ENCODE measurements at places on chromosomes 11 and 22.

GRCh38 chr11:35550374-35551036 lies 25.1 kb upstream of the PAMR1 start:
- DNase-seq, result no peak

- DNase-seq, result no peak
Observed at GRCh38 chr11:78800096-78800690, 225.5 kb upstream of the NARS2 start.

DNA sequence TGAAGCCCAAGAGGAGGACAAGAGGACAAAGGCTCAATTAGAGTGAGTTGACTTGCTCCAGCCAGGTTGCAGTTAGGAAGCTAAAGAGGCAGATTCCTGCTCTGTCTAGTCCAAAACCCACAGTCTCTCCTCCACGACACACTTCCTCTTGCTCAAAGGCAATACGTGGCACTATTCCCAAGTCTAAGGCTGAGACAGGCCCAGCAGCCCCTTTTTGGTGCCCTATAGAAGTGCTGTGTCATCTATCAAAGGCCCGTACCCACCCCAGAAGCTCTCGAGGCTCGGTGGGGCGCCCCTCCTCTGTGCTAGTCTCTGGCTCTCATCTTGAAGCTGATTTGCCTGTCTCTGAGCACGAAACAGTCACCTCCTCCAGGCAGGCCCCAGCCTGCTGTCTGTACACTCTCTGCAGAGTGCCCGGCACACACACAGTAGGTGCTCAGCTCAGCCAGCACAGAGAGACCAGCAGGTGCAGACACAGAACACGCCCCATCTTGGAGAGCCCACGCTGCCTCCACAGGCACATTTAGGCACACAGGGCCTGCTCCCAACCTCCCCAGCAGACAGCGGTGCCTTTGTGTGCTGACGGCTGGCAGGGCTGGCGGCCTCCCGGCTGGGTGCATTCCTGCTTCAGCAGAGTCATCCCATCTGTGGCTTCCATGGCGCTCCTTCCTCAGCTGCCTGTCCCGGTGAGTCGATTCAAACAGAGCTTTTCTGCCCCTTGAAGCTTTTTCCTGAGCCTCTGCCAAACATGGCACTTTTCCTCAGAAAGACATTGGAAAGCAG lies 52.8 kb downstream of the MYH9 start:
- DNase-seq, result no peak

GRCh38 chr11:30172883-30173311 lies 57.9 kb upstream of the FSHB start:
- no peak for DNase-seq

DNA sequence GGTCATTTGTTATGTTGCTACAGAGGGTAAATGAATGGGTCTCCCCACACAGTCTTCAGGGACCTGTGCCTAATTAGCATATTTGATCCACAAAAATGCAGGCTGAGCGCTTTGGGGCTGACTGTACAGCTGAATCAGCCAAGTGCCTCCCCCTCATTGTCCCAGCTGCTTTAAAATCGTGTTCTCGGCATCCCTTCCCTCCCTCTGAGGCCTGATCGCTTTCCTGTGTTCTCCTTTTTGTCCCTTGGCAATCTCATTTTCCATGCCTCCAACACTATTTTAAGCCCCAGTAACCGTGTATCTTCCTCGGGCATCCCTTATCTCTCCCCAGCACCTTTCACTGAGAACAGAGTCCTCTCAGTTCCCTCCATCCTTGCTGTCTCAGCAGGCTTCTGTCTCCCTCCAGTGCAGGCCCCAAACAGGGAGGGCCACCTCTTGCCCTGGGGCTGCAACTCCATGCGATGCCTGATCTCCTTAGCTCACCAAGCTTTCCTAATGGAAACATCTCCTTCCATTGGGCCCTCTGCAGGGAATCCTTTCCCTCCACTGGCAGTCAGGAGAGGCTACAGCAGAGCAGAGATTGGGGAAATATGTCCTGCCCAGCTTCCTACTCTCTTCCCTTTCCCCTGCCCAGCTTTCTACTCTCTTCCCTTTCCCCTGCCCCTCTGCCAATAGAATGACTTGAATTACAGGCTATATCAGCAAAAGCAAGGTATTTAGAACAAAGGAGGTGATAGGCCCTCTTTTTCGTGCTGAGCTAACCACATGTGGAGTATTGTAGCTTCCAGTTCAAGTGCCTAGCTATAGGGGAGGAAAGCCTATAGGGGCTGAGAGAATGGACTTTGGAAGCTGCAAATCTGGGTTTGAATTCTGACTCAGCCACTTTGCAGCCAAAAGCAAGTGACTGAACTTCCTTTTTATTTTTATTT lies 13.8 kb downstream of the UQCR10 start:
- no peak for DNase-seq

DNA sequence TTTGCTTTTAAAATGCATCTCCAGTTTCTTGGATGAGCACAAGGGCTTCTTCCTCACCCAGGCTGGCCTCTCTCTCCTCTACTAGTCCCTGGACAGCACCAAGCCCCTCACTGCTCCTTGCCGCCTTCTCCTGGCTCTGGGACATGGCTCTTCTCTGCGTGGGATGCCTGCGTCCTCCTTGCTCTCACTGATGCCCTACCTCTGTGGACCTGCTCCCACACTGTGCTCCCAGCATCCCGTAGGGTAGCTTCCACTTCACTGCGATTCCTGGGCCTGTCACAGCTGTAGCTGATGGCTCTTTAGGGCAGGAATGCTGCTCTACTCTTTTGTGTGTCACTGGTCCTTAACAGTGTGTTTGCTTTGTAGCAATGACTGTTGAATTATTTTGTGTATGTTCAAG lies 136.3 kb downstream of the SNX19 start:
- no peak for DNase-seq

GRCh38 chr11:67195971-67196456 lies 70.3 kb upstream of the GRK2 start:
- no peak for DNase-seq

DNA sequence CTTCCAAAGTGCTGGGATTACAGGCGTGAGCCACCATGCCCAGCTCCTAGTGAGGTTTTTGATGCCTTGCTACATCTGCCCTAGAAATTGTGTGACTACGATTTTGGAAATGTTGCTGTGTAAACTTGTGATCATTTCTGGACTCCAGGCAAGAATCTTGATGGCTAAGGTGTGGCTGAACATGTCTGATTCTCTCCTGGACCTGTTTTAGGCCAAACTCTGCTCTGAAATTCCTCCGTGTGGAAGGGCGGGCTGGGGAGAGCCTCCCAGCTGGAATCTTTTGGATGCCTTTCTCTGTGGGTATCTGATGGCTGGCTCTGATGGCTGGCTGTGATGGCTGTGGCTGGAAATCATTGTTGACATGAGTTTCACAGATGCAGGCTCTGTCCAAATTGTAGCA lies 8.2 kb downstream of the PNPLA3 start:
- no peak for DNase-seq

GRCh38 chr11:23988381-23989006 lies 508.4 kb upstream of the LUZP2 start:
- no peak for DNase-seq

- DNase-seq, result no peak
Observed at GRCh38 chr22:27571463-27572277, 229.9 kb downstream of the MN1 start.

DNA sequence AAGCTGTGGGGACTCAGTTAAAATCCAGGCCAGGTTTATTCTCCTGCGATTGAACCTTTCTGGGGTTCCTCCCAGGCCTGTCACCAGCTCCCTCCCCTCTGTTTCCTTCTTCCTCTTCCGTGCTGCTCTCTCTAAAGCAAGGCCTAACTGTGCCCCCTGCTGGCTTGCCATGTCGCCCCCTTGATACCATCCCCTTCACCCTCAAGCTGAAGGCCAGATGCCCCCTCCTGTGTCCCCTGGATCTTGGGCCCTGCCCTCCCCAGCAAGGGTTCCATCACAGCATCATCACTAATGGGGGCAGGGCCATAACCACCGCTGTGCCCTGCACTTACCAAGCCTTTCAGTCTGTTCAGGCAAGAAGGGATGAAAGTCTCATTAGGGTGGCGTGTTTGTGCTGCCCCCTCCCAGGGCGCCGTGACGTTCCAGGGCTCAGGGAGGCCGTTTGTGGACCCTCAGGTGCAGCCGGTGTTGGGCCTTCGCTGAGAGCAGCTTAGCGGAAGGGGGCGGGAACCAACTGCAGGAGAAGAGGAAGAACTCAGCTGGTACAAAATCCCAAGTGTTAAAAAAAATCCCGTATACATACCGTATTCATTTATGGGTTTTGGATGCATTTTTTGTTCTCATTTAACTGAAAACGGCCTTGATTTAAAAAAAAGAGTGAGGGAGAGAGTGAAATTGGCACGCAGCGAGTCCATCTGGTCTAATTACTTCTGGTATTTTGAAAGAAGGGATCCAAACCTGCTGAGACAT lies 69.9 kb downstream of the MPPED1 start:
- no peak for DNase-seq

DNA sequence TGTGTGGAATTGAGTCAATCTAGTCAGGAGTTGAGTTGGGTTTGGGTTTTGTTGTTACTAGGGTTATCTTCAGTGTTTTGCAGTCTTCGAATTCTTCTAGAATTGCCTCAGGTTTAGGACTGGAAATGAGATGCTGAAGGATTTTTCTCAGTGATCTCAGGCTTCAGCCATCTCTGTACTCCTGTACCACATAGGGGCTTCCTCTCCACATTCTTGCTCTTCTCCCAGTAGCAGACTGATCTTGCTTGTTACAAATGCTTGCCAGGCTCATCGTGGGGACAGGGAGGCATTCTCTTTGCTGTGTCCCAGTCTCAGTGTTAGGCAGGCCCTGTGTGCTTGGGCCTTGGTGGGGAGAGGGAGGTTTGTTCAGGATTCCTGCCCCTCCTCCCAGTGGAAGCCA lies 96.1 kb downstream of the LRRC32 start:
- DNase-seq, result no peak

DNA sequence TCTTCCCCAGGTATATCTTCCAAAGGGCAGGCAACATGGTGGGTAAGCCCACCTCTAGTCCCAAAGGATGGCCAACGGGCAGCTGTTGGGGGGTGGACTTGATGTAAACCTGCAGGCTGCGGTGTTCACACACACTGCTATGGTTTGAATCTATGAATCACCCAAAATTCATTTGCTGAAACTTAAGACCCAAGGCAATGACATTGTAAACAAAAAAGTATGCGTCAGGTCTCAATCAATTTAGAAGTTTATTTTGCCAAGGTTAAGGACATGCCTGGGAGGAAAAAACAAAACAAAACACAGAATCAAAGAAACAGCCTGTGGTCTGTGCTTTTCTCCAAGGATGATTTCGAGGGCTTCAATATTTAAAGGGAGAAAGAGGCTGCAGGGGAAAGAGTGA lies 18.3 kb downstream of the RCN1 start:
- no peak for DNase-seq

- no peak for DNase-seq
Observed at GRCh38 chr11:116893906-116894305, 56.5 kb upstream of the APOA1 start.

GRCh38 chr11:8834379-8834778 lies 76.6 kb upstream of the AKIP1 start:
- DNase-seq, result no peak

DNA sequence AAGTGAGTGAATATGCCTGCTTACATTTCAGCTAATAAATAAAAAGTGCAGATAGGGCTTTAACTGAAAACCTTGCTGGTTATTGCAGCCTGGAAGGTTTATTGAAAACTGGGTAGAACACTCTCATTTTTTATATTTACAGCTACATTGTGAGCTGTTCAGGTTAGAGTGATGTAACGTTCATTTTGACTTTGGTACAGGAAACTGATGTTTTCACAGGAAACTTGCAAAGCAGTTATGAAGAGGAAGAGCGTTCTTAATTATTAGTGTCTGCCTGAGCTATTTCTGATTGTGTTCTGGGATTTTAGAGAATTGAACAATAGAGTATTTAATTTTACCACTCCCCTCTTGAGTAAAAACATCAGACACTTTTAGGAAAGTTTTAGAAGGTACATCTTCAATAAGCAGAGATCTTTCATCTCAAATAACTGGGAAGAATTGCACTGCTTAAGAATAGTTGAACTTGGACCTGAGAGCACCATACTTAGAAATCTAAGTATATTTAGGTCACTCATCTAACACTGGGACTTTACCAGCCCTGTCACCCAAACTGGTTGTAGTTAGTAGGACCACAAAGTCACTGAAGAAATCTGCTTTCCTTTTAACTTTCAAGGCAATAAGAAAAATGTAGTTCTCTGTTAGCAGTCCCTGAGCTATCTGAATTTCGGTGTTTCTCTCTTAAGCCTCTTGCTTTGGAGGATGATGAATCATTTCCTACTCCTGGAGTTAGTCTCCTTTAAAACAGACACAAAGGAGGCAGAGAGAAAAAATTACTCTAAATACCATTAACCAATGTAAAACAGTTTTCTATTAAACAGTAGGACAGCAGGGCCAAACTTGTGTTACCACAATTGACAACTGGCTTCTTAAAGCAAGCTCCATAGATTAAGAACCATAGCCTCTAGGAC lies 128.6 kb upstream of the DDI1 start:
- DNase-seq, result no peak

- no peak for DNase-seq
Observed at GRCh38 chr11:17682848-17683247, 36.5 kb upstream of the MYOD1 start.

GRCh38 chr11:77650123-77650522 lies 12.5 kb upstream of the CLNS1A start:
- no peak for DNase-seq

- no peak for DNase-seq
Observed at GRCh38 chr11:93017821-93018690, 48.6 kb downstream of the MTNR1B start.

DNA sequence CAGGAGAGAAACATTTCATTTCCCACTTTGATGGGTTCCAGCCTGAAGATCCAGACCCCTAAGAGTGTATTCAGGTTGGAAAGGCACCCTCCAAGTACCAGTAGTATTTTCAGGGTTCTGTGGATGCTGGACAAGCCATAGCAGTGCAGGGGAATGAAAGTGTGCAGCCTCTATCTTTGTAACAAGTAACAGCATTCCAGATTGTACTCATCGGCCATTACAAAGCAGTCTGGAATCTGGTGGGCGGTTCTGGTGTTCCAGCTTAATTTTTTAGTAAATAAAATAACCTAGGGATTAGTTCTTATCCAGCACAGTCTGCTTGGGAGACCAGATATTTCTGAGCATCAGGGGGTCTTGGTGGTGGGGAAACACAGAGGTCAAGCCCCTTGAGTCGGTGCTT lies 22.6 kb downstream of the APLNR start:
- no peak for DNase-seq

DNA sequence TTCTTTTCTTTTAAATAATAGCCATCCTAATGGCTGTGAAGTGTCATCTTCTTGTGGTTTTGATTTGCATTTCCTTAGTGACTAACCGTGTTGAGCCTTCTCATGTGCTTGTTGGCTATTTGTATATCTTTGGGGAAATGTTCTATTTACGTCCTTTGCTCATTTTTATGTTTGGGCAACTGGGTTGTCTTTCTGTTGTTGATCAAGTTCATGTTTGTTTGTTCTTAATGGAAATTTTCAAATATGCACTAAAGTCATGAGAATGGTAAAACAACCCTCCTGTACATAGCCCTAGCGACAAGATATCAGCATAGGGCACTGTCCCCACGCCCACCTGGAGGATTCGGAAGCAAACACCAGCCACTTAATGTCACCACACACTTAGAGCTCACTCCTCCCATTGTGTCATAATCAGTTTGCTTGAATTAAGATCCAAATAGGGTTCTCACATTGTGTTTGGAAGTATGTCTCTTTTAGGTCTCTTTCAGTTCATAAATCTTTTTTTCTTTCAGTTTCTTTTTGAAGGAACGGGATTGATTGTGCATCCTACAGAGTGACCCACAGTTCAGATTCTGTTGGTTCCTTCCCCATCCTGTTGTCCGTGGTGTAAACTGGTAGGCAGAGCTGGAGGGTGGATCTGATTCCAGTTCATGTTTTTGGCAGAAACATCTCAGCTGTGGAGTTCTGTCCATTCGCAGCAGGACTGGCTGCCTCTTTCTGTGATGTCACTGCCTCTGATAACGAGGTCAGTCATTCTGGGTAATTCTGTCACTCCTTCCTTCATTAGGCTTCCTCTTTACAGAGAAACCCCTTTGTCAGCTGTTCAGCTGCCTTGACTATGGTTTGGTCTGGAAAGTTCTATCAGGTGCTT lies 26.4 kb upstream of the ADORA2A start:
- DNase-seq, result no peak
